CD4-positive, alpha-beta T cell (primary cell): ENCODE measurements at places on chromosomes 7 and 10.

GRCh38 chr7:105209870-105210269 lies 178.9 kb downstream of the SRPK2 start:
- no peak for DNase-seq

DNA sequence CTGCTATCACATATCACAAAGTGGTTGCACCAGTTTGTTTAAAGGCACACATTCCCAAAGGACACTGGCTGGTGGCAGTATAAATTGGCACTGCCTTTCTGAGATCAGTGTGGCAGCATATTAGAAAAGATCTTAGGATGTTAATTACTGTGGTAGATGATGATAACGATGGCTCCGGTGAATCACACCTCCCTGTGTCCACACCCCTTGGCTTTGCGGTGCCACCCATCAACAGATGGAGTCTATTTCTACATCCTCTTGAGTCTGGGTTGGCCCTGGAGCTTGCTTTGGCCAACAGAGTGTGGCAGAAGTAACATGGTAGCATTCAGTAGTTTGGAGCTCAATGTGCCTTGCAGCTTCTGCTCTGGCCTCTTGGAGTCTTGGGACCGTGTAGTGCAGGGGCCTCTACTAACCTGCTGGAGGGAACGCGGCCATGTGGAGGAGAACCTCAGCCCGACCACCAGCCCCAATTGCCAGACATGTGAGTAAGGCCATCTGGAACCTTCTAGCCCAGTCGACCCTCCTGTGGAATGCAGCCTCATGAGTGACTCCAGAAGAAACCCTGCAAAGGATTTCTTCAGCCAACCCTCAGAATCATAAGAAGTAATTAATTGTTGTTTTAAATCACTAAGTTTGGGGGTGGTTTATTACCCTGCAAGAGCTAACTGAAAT lies 27.2 kb upstream of the PLEKHA1 start:
- DNase-seq: no peak

GRCh38 chr7:112940314-112940732 lies 146.3 kb downstream of the GPR85 start:
- DNase-seq: no peak

GRCh38 chr10:131310551-131311401 lies 745 bp downstream of the TCERG1L start:
- no peak for DNase-seq

GRCh38 chr7:106964466-106964865 lies 80.0 kb upstream of the PRKAR2B start:
- DNase-seq: no peak

- DNase-seq: no peak
Observed at GRCh38 chr10:65793738-65794425, 1132.0 kb upstream of the LRRTM3 start.

DNA sequence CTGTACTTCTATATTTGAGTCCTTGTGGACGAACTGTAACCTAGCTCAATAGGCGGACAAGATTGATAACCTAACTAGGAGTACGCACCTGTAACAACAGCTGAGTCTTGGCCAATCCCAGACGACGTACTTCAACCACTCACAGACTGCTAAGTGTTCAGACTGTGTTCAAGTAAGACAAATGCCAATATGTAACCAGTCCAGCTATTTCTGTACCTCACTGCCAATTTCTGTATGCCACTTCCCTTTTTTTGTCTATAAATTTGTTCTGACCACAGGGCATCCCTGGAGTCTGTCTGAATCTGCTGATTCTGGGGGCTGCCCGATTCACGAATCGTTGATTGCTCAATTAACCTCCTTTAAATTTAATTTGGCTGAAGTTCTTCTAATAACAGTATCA lies 32.2 kb downstream of the HACD1 start:
- no peak for DNase-seq

GRCh38 chr7:73700069-73700423 lies 16.6 kb downstream of the BUD23 start:
- DNase-seq: no peak

DNA sequence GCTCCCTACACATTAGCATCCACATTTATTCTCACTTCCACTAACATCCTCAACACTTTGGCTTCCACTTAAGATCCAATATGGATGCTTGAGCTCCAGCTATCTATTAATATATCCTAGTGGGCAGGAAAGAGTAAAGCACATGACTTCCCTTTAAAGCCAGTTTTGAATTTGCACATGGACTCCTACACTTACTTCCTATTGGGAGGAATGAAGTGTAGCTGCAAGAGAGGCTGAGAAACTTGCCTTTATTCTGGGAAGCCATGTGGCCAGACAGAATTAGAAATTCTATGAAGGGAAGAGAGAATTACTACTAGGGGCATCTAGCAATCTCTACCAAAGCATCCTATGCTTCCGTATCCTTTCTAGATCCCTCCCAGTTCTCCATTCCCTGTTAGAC lies 3.0 kb upstream of the TSPAN14 start:
- DNase-seq: no peak

GRCh38 chr10:120145107-120145506 lies 252.6 kb downstream of the SEC23IP start:
- DNase-seq: no peak

GRCh38 chr7:156766666-156767065 lies 126.1 kb downstream of the RNF32 start:
- no peak for DNase-seq

DNA sequence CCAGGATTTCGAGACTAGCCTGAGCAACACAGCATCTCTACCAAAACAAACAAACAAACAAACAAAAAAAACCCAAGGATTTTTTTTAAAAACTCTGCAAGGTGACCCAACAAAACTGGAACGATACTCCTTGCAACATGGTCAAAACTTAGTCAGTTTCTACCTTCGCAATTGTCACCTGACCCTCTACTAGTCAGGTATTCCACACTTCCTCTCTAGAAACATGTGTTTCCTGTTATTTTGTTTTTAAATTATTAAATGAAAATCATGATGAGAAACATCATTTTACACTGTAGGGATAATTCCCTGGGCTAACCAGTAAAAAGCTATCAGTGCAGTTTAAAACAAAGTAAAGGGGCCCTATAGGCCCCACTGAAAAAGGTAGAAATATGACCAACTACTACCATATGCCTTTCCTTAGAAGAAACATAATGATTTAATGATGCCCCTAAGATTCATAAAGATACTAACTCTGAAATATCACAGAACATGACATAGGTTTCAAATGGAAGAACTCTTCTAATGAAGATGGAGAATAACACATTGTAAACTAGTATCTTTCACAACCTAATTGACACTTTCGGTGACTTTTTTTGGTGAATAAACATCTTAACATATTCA lies 8.7 kb downstream of the BRAF start:
- no peak for DNase-seq

GRCh38 chr7:48924433-48924832 lies at the start of gene CDC14C:
Gene CDC14C, plus strand, starts transcription at chr7:48924547. Its CDS starts 126 bp downstream, at chr7:48924673.
- DNase-seq: no peak

- DNase-seq: no peak
Observed at GRCh38 chr10:97991871-97992270, 38.5 kb downstream of the CRTAC1 start.
